ENCODE measurements at places on chromosomes 3 and 15. TPM values are rescaled to one million over a fixed set of nuclear protein-coding genes. Genes with fewer than 3 reads are reported as not detected.

The C3orf49 gene
- not detected for total RNA-seq

DNA sequence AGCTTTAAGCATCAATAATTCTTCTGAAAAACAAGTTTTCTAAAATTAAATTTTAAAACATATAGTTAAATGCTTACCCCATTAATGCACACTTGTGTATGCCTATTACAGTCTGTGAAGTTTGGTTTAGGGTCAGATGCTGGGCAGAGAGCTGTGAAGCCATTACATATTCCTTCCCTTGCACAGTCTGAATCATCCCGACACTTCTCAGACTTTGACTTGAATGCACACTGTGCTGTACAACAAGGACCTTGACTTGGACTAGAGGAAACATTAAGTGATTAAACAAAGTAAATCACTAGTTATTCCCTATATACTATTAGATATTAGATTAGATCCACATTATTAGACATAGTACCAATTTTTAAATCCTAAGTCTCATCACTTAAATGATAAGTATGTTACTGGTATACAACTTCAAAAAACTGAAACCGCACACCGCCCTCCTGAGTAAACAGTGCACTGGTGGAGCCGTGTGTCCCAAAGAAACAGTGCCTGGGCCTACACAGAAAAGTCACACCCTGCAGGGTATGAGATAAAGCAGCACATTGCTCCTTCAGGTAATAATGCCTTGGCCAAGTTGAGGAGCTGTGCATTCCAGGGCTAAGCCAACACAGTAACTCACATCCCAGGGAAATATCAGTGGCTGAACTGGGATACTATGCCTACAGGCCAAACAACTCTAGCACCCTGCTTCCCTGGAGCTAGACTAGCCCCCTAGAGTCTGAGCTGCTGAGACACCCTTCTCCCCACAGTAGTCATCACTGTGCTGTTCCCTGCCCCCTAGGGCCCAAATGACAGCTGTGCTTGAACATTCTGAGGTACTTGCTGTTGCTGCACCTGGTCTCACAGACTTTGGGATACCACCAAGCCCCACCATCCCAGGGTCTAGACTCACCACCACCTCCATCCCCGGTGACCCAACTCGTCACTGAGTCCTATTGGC, 137.5 kb downstream of the ADAM10 start:
- no peak for DNase-seq

The GCNT3 gene
- total RNA-seq, result 0.10 TPM

The PCSK6 gene
- total RNA-seq, result 14.3 TPM

The KBTBD13 gene
- not detected for total RNA-seq

- DNase-seq, result no peak
These were observed 1.7 kb upstream of the DLL4 start for GRCh38 chr15:40927495-40927872.

The ECE2 gene
- 12.5 TPM for total RNA-seq

GRCh38 chr3:158217992-158218391, 108.1 kb downstream of the RSRC1 start:
- DNase-seq, result no peak

GRCh38 chr15:26759986-26760385, 12.9 kb downstream of the GABRB3 start:
- no peak for DNase-seq

The C3orf70 gene
- 37.7 TPM for total RNA-seq

- DNase-seq, result no peak
These were observed 105.0 kb downstream of the MYLK start for GRCh38 chr3:123778991-123779622.

The TTLL13 gene
- total RNA-seq, result 0.28 TPM

GRCh38 chr3:13378155-13378554, 42.0 kb downstream of the NUP210 start:
- no peak for DNase-seq

DNA sequence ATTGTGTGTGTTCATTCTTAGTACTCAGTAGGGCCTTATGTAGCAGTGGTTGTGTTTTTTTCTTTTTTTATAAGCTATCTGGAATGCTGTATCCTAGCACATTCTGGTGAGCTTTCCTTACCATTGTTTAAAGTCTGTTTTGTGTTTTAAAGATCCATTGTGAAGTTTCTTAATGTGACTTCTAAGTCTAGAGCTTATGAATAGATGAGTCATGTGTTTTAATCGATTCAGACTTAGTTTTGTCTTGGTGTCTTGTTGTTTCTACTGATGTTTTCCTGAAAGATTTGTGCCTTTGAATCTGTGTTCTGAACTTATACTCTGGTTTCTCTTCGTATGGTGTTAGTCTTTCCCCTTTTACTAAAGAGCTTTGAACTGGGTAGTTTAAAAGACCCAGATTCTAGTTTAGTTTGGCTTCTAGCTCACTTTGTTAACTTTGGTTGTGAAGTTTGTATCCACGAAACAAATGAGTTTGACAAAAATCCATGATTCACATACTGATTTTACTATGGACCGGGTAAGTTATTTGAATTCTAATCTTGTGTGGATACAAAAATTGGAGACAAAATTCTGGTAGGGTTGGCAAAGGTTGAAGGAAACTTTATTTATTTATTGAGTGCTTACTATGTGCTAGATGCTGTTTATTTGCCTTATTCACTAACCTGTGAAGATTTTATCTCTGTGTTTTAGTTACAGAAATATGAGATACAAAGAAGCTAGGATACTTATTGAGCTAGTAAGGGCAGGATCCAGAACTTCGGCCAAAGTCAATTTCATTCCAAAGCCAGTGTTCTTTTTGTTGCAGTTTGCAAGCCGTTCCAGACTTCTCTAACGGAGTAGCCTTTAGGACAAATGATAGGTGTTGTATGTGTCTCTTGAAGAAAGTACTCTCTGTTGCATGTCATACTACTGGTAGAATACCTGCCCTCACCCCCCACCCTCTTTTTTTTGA, 24.8 kb downstream of the AKAP13 start:
- no peak for DNase-seq

DNA sequence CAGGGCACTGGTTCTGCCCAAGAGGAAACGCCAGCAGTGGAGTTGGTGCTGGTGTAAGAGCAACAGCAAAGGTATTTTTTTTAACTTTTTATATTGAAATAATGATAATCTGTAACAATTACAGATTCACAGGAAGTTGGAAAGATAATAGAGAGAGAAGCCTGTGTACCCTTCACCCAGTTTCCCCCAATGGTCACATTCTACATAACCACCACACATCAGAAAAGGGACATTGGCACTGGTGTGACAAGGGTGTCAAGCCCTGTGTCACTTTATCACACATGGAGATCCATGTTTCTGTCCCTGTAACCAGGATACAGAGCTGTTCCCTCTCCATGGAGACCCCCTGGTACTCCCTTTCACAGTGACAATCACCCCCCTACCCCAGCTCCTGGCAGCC, 9.1 kb upstream of the PLXNA1 start:
- no peak for DNase-seq

- no peak for DNase-seq
These were observed 3.5 kb downstream of the NR2E3 start for GRCh38 chr15:71813723-71814470.

The LRRC57 gene
- 30.9 TPM for total RNA-seq
